ENCODE measurements at places on chromosomes 4 and X. TPM values are rescaled to one million over a fixed set of nuclear protein-coding genes. Genes with fewer than 3 reads are reported as not detected.
A peak's percentile ranks its signal among the peaks of the same experiment; 100 is the strongest.

- peak overlapping the region; percentile 94 for H3K4me3 ChIP-seq
- peaks cover 5% of the 10 kb centered on the region for H3K36me3 ChIP-seq
- H3K27ac ChIP-seq, result peak overlapping the region; percentile 88
- H3K4me1 ChIP-seq, result peaks cover 5% of the 10 kb centered on the region
- no peaks in the 10 kb centered on the region for H3K27me3 ChIP-seq
These were observed 565 bp downstream of the MOB1B start for GRCh38 chr4:70902577-70903290.

DNA sequence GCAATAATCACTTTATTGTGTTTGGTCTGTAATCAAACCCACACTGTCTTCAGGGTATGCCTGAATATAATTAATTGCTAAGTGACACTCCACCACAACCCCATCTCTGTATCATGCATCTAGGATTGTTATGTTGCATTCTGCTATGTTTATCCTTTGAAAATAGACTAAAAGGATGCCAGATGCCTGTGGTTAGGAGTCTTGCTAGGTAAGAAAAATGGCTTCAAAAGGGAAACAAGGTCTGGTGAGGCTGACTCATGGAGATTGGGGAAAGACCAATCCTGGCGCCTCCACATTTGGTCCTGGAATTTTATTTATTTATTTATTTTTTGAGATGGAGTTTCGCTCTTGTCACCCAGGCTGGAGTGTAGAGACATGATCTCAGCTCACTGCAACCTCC is 360.5 kb upstream of the SLC7A11 start:
- no peak overlapping the region for H3K4me3 ChIP-seq
- H3K36me3 ChIP-seq, result no peaks in the 10 kb centered on the region
- no peaks in the 10 kb centered on the region for H3K4me1 ChIP-seq
- no peaks in the 10 kb centered on the region for H3K27me3 ChIP-seq
- no peak overlapping the region for H3K27ac ChIP-seq

GRCh38 chrX:115650916-115651315 is 89.9 kb downstream of the PLS3 start:
- DNase-seq, result no peak
- no peaks in the 10 kb centered on the region for H3K27me3 ChIP-seq
- no peaks in the 10 kb centered on the region for H3K4me1 ChIP-seq
- H3K27ac ChIP-seq, result no peak overlapping the region
- no peaks in the 10 kb centered on the region for H3K36me3 ChIP-seq

DNA sequence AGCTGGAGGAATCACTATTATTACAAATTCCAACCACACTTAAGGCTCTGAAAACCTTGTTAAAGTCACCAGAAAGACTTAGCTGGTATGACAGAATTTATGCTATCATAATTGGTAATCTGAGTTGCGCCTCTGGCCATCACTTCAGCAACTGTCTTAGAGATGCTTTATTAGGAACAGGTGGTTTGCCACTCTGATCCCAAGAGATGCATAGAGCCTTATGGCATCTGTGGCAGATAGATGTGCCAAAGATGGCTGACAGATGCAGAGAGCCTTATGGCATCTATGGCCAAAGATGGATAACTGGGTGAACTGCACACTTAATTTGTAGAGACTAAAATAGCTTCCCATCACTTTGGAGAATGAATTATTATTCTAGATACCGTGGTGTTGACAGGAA is 32.3 kb upstream of the PLAC8 start:
- no peaks in the 10 kb centered on the region for H3K4me1 ChIP-seq

- peaks cover 19% of the 10 kb centered on the region for H3K4me1 ChIP-seq
- no peaks in the 10 kb centered on the region for H3K36me3 ChIP-seq
- H3K27ac ChIP-seq, result peak overlapping the region; percentile 50
- DNase-seq, result peak; percentile 79
These were observed 7.0 kb downstream of the TNIP3 start for GRCh38 chr4:121156822-121157769.

GRCh38 chr4:108417923-108418322 is 202.5 kb upstream of the RPL34 start:
- H3K36me3 ChIP-seq, result no peaks in the 10 kb centered on the region
- H3K4me1 ChIP-seq, result no peaks in the 10 kb centered on the region
- DNase-seq, result no peak
- no peaks in the 10 kb centered on the region for H3K27me3 ChIP-seq

- H3K36me3 ChIP-seq, result no peaks in the 10 kb centered on the region
- DNase-seq, result no peak
- no peaks in the 10 kb centered on the region for H3K4me1 ChIP-seq
- H3K4me3 ChIP-seq, result no peak overlapping the region
- no peaks in the 10 kb centered on the region for H3K27me3 ChIP-seq
These were observed 32.6 kb downstream of the STAG2 start for GRCh38 chrX:123993904-123994635.

DNA sequence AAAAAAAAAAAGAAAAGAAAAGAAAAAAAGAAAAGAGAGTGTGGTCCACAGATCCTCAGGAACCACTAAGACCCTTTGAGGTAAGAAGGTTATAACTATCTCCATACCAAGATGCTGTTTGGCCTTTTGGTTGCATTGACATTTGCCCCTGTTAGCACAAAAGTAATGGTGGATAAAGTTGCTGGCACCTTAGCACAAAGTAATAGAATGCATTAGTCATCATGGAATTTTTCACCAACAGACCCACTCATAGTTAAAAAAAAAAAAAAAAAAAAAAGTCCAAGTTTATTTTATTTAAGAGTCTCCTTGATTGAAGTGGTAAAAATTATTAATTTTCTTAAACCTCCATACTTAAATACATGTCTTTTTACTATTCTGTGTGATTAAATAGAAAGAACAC is 78.4 kb upstream of the RBPJ start:
- H3K4me3 ChIP-seq, result no peak overlapping the region
- no peak for DNase-seq
- no peaks in the 10 kb centered on the region for H3K27me3 ChIP-seq
- no peak overlapping the region for H3K27ac ChIP-seq

GRCh38 chr4:74891037-74891436 is 41.9 kb upstream of the PARM1 start:
- no peaks in the 10 kb centered on the region for H3K4me1 ChIP-seq
- H3K36me3 ChIP-seq, result no peaks in the 10 kb centered on the region
- no peaks in the 10 kb centered on the region for H3K27me3 ChIP-seq
- DNase-seq, result no peak
- no peak overlapping the region for H3K27ac ChIP-seq

- no peaks in the 10 kb centered on the region for H3K27me3 ChIP-seq
- no peak for DNase-seq
- peak overlapping the region; percentile 91 for H3K27ac ChIP-seq
- no peaks in the 10 kb centered on the region for H3K36me3 ChIP-seq
These were observed 689 bp downstream of the SSR4 start for GRCh38 chrX:153794897-153795816.

GRCh38 chrX:22541926-22542325 is 269.2 kb downstream of the CBLL2 start:
- H3K4me1 ChIP-seq, result no peaks in the 10 kb centered on the region
- no peak overlapping the region for H3K27ac ChIP-seq
- H3K36me3 ChIP-seq, result no peaks in the 10 kb centered on the region
- DNase-seq, result no peak

DNA sequence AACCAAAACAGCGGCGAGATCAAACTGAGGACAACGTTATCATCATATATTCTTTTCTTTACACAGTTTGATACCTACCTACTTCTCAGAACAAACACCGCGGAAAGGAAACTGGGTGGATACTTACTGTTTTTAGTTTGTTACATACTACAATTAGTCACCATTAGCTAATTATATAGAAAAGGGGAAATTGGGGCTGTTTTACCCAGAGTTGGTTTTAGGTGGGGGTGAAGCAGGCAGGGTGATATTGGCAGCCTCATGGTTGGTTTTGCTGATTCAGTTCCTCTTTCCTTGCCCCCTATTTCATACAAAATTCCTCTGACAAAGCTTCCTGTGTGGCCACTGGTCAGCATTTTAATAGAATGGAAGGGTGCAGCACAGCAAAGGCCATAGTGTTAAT is 77.8 kb downstream of the SORBS2 start:
- peaks cover 9% of the 10 kb centered on the region for H3K4me1 ChIP-seq
- no peak overlapping the region for H3K27ac ChIP-seq
- H3K27me3 ChIP-seq, result no peaks in the 10 kb centered on the region
- DNase-seq, result no peak
- H3K36me3 ChIP-seq, result no peaks in the 10 kb centered on the region
- H3K4me3 ChIP-seq, result no peak overlapping the region

DNA sequence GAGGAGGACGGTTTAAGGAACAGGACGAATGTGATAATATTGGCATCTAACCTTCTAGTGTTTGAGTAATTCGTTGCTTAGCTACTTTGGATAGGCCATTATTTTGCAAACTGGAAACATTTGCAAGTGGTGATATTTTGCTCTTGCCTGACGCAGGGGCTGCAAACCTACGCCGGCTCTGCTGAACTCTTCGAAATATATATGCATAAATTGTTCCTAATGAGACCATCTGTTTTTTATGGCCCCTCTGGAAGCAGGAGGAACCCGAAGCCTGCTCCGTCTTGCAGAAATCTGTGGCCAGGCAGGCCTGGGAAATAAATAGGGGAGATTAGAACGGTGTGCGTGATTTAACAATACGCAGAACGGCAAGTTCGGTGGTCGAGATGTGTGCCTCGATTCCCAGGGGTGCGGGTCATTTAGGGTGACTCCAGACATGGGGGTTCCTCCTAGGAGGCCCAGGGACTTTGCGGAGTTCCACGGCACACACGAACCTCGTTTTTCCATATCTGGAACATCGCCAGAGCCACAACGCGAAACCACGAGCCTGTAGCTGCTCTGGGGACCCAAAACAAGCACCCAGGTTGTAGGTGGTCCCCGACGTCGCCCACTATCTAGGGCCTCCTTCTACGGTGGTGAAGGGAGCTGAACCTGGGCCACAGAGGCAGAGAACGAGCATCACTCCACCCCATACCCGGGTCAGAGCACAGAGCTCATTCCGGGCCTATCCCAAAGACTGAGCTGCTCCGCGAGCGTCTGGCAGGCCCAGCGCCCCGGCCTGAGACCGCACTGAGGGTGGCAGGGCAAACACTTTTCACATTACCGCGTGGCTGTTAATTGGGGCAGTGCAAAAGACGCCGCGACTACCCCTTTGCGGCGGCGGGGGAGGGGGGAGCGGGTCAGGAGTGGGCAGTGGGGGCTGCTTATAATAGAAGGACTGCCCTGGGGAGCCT is 89.7 kb downstream of the BCOR start:
- peak; percentile 26 for DNase-seq
- no peaks in the 10 kb centered on the region for H3K36me3 ChIP-seq
- no peak overlapping the region for H3K4me3 ChIP-seq
- no peaks in the 10 kb centered on the region for H3K27me3 ChIP-seq
- peaks cover 65% of the 10 kb centered on the region for H3K4me1 ChIP-seq

GRCh38 chrX:139734996-139735395 is 27.0 kb upstream of the MCF2 start:
- no peak for DNase-seq
- no peaks in the 10 kb centered on the region for H3K27me3 ChIP-seq
- H3K4me3 ChIP-seq, result no peak overlapping the region

GRCh38 chr4:60133375-60133774 is 1066.8 kb upstream of the ADGRL3 start:
- H3K4me1 ChIP-seq, result no peaks in the 10 kb centered on the region
- H3K27ac ChIP-seq, result no peak overlapping the region
- H3K36me3 ChIP-seq, result no peaks in the 10 kb centered on the region
- H3K27me3 ChIP-seq, result no peaks in the 10 kb centered on the region

GRCh38 chrX:133364196-133364595 is 51.1 kb downstream of the GPC4 start:
- H3K36me3 ChIP-seq, result no peaks in the 10 kb centered on the region
- no peak overlapping the region for H3K27ac ChIP-seq
- no peak overlapping the region for H3K4me3 ChIP-seq
- no peak for DNase-seq

- peak within 1 kb of the TSS; percentile 51 for H3K4me3 ChIP-seq
- no peaks in the 10 kb centered on the region for H3K27me3 ChIP-seq
- H3K36me3 ChIP-seq, result no peaks in the 10 kb centered on the region
- no peaks in the 10 kb centered on the region for H3K4me1 ChIP-seq
These were observed at the start of gene TRO for GRCh38 chrX:54920610-54921426. TRO (plus strand) TSS chrX:54920824; CDS start chrX:54922247, 1,423 bp downstream.

GRCh38 chrX:151596282-151596681 is 32.8 kb downstream of the PASD1 start:
- H3K27ac ChIP-seq, result no peak overlapping the region
- DNase-seq, result no peak
- no peaks in the 10 kb centered on the region for H3K36me3 ChIP-seq
- H3K27me3 ChIP-seq, result no peaks in the 10 kb centered on the region
- H3K4me3 ChIP-seq, result no peak overlapping the region

- peaks cover 3% of the 10 kb centered on the region for H3K27me3 ChIP-seq
- no peaks in the 10 kb centered on the region for H3K4me1 ChIP-seq
- H3K4me3 ChIP-seq, result no peak overlapping the region
- no peak overlapping the region for H3K27ac ChIP-seq
- H3K36me3 ChIP-seq, result no peaks in the 10 kb centered on the region
These were observed 6.1 kb downstream of the L1CAM start for GRCh38 chrX:153879741-153880439.

DNA sequence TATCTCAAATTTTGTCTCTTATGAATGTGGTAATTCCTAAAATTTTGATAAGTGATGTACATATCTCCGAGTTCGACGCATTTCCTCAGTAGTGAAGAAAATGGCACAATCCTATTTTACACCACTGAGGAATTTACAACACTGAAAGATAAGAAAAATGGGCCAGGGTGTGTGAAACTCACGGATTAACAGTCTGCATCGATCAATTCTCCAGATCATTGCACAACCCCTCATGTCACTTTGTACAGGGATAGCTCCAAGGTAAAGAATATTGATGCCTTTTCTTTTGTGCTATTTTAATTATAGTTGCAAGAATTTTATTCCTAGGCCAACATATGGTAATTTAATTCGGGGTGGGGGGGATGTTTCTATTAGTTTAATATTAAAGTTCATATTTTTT is 268.7 kb upstream of the VCX3A start:
- DNase-seq, result no peak
- no peaks in the 10 kb centered on the region for H3K36me3 ChIP-seq
- no peaks in the 10 kb centered on the region for H3K27me3 ChIP-seq
- no peak overlapping the region for H3K4me3 ChIP-seq
- H3K27ac ChIP-seq, result no peak overlapping the region
- H3K4me1 ChIP-seq, result no peaks in the 10 kb centered on the region

Gene TMEM31
- total RNA-seq, result not detected

Gene FAM53A
- 2.8 TPM for total RNA-seq

Gene HTN3
- total RNA-seq, result not detected

Gene PNMA5
- total RNA-seq, result not detected

Gene ZNF185
- total RNA-seq, result 21.9 TPM

Gene XKRX
- 4.4 TPM for total RNA-seq

Gene PRDM5
- total RNA-seq, result 23.7 TPM

Measured in upper lobe of left lung (tissue), 6 donors.